ENCODE measurements at places on chromosomes 2 and 18.

GRCh38 chr2:198036029-198036879 is 231.9 kb downstream of the PLCL1 start:
- H3K27me3 ChIP-seq = no peaks in the 10 kb centered on the region
- H3K4me3 ChIP-seq = no peak overlapping the region
- peaks cover 21% of the 10 kb centered on the region for H3K4me1 ChIP-seq
- no peak overlapping the region for H3K27ac ChIP-seq

- peak overlapping the region; percentile 99 for H3K27ac ChIP-seq
- H3K4me1 ChIP-seq = peaks cover 40% of the 10 kb centered on the region
- DNase-seq = peak; percentile 27
Observed at GRCh38 chr2:135052997-135053474, 944 bp downstream of the RAB3GAP1 start.

- no peaks in the 10 kb centered on the region for H3K36me3 ChIP-seq
- no peaks in the 10 kb centered on the region for H3K4me1 ChIP-seq
- H3K27me3 ChIP-seq = no peaks in the 10 kb centered on the region
Observed at GRCh38 chr2:128556089-128556488, 237.4 kb upstream of the HS6ST1 start.

DNA sequence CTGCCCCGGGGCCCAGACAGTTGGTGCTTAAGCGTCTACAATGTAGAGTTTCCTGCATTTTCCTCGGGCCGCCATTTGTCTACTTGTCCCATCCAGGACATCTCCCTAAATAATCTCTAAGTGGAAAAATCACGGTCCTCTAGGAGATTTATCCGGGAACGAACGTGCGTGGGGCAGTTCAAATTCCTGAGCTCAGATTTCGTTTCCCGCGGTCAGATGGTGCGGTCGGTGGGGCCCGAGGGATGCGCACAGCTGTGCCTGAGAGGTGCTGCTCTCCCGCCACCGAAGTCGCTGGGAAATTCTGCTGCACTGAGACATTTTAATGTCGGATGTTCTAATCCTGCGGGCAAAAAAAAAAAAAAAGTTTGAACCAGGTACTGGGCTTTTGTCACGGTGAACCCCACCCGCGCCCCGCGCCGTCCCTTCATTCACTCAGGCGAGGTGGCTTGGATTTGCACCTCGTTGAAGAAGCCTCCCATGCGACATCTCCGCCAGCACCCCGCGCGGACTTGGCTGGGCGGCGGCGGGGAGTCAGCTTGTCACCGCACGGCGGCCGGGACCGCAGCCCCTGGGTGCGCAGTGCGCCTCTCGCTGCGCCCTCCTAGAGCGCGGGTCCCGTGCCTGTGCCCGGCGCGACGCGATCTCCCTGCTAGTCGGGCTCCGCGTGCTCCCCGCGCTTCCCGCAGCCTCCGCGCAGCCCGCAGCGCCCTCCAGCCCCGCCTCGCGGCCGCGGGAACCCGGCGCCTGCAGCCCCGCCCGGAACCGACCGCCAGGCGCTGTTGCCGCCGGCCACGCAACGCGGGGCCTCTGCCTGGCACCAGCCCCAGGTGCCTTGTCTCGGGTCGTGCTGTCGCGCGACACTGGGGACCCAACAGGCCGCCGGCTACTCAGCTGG is 191.9 kb upstream of the TCF4 start:
- DNase-seq = no peak
- H3K27me3 ChIP-seq = peaks cover 2% of the 10 kb centered on the region
- H3K27ac ChIP-seq = no peak overlapping the region
- no peaks in the 10 kb centered on the region for H3K36me3 ChIP-seq
- H3K4me1 ChIP-seq = no peaks in the 10 kb centered on the region

DNA sequence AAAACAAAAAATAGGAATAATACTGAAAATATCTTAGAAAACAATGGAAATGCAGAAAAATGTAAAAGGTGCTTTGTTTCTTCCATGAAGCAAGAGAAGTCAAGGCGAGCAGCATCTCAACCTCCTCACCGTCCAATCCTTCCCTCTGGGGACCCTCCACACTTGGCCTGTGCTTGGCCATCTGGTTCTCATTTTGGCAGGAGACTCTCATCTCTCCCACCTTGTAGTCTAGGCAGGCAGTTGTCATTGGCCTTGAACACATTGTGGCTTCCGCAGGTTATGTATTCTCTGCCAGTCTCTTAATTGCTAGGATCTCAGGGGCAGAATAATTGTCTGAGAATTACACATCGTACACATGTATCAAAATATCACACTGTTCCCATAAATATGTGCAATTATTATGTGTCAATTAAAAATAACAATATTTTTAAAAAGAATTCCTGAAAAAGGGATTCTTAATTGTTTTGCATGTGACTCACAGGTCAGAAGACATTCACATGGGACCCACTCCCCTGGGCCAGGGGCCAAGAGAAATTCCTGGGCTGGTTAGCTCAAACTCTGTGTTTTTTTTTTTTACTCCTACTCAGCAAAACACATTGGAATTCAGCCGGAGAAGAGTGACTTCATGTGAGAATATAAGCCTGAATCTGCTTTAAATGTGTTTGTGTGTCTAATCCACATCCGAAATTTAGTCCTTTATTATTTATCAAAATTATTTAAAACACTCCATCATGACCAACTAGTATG is 14.0 kb upstream of the ANKRD62 start:
- no peaks in the 10 kb centered on the region for H3K4me1 ChIP-seq
- H3K27ac ChIP-seq = no peak overlapping the region
- H3K4me3 ChIP-seq = no peak overlapping the region
- no peaks in the 10 kb centered on the region for H3K36me3 ChIP-seq
- peaks cover 5% of the 10 kb centered on the region for H3K27me3 ChIP-seq

DNA sequence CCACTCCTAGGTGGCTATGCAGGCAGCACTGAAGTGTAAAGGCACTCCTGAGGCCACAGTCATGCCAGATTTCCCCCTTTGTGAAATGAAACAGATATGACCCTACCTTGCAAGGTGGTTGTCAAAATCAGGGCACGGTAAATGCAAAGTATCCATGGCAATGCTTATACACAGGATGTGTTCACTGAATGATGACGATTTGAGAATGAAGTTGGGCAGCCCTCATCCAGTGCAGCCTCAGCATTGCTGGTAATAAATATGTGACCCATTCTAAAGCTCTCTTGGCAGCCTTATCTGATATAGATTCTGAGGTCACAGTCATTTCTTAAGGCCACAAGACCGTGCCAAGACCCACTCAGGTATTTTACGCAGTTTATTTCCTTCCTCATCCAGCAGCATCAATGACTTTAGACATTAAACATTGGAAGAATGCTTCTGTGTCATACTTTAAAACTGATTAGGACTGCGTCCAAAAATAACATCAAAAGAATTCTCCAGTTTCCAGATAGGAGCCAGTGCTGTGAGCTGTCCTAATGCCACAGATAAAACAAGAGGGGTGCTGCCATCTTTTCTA is 125.5 kb upstream of the SERTAD2 start:
- no peaks in the 10 kb centered on the region for H3K36me3 ChIP-seq
- H3K27ac ChIP-seq = no peak overlapping the region
- no peaks in the 10 kb centered on the region for H3K27me3 ChIP-seq
- H3K4me3 ChIP-seq = no peak overlapping the region

- H3K4me1 ChIP-seq = no peaks in the 10 kb centered on the region
- no peak overlapping the region for H3K27ac ChIP-seq
- no peak overlapping the region for H3K4me3 ChIP-seq
Observed at GRCh38 chr18:78304192-78305164, 675.1 kb upstream of the SALL3 start.

DNA sequence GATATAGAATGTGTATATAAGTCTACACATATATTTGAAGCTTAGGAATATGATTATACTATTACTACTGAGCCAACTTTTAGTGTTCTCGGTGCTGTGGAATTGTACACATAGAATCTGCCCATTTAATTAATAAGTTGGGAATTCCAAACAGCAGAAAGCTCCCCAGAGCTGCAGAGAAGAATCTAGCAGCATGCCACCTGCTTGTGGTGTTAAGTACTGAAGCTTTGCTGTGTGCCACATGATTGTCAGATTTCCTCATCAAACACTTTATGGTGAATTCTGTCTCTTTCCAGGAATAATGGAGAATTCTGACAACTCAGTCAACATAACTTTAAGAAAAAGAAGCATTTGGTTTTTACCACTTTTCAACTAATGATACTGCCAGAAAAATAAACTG is 117.8 kb downstream of the WDSUB1 start:
- H3K27ac ChIP-seq = no peak overlapping the region
- no peaks in the 10 kb centered on the region for H3K4me1 ChIP-seq
- H3K36me3 ChIP-seq = no peaks in the 10 kb centered on the region
- H3K27me3 ChIP-seq = no peaks in the 10 kb centered on the region
- H3K4me3 ChIP-seq = no peak overlapping the region

DNA sequence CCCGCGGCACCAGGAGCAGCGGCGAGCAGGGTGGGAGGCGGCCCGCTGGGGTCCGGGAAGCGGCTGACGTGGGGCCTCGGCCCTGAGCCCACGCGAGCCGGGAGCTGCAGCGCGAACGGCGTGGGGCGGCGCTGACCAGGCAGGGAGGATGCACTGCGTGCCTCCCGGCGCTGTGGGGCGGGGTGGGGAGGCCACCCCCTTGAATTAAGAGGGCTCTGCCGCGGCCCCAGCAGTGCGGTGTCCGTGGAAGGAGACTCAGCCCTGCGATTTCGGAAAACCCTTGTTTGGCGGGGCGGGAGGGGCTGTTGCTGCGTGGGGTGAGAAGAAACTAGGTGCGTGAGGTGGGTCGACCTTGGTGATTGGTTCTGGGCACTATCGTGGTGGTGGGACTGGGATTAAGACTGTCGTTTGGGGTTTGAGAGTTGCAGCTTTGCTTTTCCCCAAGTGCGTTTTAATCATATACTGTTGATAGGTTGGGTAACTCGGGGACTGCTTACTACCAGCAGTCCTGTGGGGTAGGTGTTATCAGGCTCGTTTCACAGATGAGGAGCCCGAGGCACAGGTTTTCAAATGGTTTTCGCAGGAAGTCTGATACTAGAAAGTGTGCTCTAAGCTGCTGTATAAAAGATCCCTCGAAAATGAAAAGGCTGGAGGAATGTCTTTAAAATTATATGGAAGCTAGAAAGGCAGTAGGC is 722 bp downstream of the ACSL3 start:
- peaks cover 20% of the 10 kb centered on the region for H3K4me1 ChIP-seq
- H3K36me3 ChIP-seq = no peaks in the 10 kb centered on the region

- H3K4me3 ChIP-seq = no peak overlapping the region
- no peaks in the 10 kb centered on the region for H3K4me1 ChIP-seq
- H3K36me3 ChIP-seq = no peaks in the 10 kb centered on the region
- H3K27me3 ChIP-seq = no peaks in the 10 kb centered on the region
Observed at GRCh38 chr2:190169221-190170072, 106.9 kb upstream of the MSTN start.

DNA sequence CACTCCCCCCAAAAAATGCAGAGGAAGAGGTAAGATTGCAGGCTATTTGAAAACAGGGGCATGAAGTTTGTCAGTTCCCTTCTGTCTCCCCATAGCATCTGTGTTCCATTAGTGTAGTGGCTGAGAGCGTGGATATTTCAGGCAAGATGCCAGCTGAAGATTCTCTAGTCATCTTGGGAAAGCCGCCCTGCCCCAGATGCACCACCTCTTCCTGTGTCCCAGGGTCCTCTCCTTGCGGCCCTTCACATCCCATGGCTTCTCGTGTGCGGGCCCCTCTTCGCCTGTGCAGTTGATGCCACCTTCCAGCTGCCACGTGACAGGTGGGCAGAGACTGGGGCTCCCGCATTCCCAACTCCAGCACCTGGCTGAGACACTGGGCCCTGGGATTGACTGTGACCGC is 16.1 kb downstream of the TMEM127 start:
- no peak for DNase-seq
- H3K4me1 ChIP-seq = peaks cover 5% of the 10 kb centered on the region
- peaks cover 34% of the 10 kb centered on the region for H3K36me3 ChIP-seq

All from CD4-positive, CD25-positive, alpha-beta regulatory T cell (primary cell).